ENCODE measurements at places on chromosomes 5 and 9. TPM values are rescaled to one million over a fixed set of nuclear protein-coding genes. Genes with fewer than 3 reads are reported as not detected.

SOX30 gene
- total RNA-seq, result 0.17 TPM

QRFP gene
- not detected for total RNA-seq

PHF24 gene
- total RNA-seq, result not detected

POU5F2 gene
- 0.17 TPM for total RNA-seq

PIP5KL1 gene
- total RNA-seq, result 0.65 TPM

PTGDS gene
- not detected for total RNA-seq

LCN2 gene
- 38.2 TPM for total RNA-seq

SLC6A19 gene
- not detected for total RNA-seq

PHYHD1 gene
- 71.2 TPM for total RNA-seq

ADAMTS16 gene
- 1.3 TPM for total RNA-seq

SAXO1 gene
- under 0.01 TPM for total RNA-seq

ARL14EPL gene
- not detected for total RNA-seq

ACOT12 gene
- total RNA-seq, result 0.10 TPM

MAP1B gene
- total RNA-seq, result 156 TPM

GABRA6 gene
- not detected for total RNA-seq

CDC26 gene
- total RNA-seq, result 43.4 TPM

PAEP gene
- not detected for total RNA-seq

SAPCD2 gene
- total RNA-seq, result 12.0 TPM

FCN2 gene
- not detected for total RNA-seq
